Left renal pelvis (tissue), 4 donors: ENCODE measurements at places on chromosomes 1 and 21.
A peak's percentile ranks its signal among the peaks of the same experiment; 100 is the strongest.

GRCh38 chr1:166090244-166090643 lies 76.6 kb downstream of the FAM78B start:
- peak; percentile 39 for DNase-seq

GRCh38 chr1:169623132-169623926 lies 6.6 kb downstream of the SELP start:
- DNase-seq: no peak

DNA sequence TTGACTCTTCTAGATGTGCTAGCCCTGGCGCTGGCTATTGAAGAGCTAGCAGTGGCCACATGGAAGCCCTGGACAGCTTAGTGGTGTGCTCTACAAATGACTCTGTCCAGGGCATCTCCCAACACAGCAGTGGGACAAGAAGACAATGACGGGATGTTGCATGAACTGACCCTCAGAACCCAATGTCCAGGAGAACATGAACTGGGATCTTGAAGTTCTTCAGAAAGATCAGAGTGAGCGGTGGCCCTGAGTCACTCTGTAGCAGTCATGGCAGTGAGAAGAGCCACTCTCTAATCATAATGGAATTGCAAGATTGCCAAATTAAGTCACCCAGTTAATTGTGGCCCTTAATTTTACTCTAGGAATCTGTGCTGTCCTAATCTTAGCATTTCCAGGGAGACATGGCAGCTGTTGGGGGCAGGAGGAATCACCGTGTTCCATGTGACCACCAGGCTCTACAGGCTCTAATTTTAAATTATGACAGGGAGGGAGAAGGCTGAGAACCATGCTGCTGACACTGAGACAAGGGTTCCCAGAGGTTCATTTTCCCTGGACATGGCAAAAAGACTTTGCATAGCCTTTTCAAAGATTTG lies 10.2 kb upstream of the OBSCN start:
- DNase-seq: no peak

DNA sequence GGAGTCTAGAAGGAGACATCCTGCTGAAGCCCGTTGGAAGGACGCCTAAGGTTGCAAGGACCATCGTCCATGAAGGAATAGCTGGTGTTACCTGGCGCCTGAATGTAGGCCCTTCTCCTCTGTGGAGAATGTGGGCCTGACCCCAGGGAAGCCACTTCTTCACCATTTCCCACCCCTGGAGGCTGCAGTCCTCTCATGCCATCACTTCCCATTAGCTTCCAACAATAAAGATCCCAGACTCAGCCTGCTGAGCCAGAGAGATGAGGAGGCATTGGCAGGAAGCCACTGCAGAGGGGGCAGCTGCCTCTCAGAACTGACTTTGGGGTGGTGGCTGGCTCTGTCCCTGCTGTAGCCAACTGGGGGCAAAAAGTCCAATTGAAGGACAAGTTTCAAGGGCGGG lies 21.3 kb upstream of the KCNE2 start:
- DNase-seq: no peak

GRCh38 chr21:42786884-42787283 lies 92.5 kb downstream of the WDR4 start:
- no peak for DNase-seq

GRCh38 chr21:29196670-29197191 lies 66.3 kb downstream of the MAP3K7CL start:
- DNase-seq: no peak

DNA sequence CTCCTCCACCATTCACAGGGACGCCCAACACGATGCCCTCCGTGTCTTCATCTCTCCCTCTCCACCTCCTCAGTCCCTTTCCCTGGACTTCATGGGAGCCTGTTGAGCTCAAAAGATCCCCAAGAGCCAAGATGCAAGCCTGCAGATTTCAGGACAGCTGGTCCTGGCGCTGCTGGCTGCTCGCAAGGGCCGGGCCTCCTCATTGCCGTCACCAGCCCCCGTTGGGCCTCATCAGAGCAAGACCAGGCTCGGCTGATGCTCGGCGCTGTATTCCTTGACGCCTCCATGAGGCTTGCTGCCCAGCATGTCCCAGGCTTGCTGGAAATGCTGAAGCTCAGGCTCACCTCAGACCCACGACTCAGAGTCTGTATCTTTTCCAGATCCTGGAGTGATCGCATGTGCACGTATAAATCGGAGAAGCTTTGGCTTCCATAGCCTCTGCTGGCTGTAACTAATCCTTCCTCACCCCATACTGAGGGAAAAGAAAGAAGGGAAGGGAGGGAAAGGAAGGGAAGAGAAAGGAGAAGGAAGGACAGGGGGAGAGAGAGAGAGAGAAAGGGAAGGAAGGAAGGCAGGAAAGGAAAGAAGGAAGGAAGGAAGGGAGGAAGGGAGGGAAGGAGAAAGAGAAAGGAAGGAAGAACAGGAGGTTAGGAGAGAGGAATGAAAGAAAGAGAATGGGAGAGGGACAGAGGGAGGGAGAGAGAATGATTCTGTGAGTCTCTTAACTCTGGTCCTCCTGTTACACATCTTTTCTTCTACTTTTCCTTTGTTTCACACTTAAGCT lies 94.6 kb downstream of the KCNJ15 start:
- DNase-seq: no peak

GRCh38 chr1:235088430-235088829 lies 40.2 kb downstream of the TOMM20 start:
- no peak for DNase-seq

DNA sequence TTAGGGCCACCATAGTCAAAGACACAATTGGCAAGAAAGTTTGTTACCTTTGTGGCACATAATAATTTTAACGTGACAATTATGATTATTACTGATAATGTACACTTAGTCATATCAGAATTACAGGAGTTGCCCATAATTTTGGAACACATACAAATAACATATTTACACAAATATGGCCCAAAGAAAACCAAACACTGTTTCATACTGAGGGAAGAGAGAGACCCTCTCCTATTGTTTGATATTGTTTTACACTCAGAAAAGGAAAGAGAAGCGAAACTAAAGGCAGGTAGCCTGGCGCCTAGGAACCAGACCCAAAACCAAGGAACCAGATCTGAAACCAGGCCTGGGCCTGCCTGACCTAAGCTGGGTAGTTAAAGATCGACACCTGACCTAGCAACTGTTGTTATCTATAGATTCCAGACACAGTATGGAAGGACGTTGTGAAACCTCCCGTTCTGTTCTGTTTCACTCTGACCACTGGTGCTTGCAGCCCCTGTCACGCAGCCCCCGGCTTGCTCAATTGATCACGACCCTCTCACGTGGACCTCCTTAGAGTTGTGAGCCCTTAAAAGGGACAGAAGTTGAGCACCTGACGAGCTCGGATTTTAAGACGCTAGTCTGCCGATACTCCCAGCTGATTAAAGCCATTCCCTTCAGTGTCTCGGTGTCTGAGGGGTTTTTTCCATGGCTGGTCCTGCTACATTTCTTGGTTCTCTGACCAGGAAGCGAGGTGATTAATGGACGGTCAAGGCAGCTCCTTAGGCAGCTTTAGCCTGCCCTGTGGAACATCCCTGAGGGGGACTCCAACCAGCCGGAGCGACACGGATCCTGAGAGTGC lies 27.9 kb downstream of the C1orf115 start:
- DNase-seq: no peak

GRCh38 chr1:1259951-1260600 lies 13.6 kb upstream of the C1QTNF12 start:
- no peak for DNase-seq

GRCh38 chr1:23570001-23570691 lies 10.8 kb upstream of the ID3 start:
- no peak for DNase-seq
